ENCODE measurements at places on chromosomes 2 and 18.

DNA sequence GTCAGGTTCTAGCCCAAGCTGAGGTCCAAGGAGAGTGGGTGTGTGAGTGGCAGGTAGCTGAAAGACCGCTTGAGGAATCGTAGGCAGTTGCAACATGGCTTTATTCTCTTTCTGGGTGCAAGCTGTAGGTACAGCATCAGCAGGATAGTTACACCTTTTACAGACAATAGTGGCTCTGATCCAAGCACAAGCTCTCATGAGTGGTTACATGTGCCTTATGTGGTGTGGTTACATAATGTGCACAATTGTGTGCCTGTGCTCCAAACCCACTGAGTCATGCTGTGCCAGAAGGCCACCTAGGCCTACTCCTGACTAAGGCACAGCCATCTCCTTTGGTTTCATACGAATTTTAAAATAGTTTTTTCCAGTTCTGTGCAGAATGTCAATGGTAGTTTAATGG, 227.6 kb downstream of the SATB2 start:
- DNase-seq: no peak

GRCh38 chr2:169012812-169013627, 18.1 kb downstream of the ABCB11 start:
- no peak for DNase-seq

GRCh38 chr2:151252646-151253045, 9.0 kb downstream of the RBM43 start:
- DNase-seq: no peak

GRCh38 chr2:83186105-83186760, 1272.8 kb downstream of the SUCLG1 start:
- DNase-seq: no peak

- no peak for DNase-seq
Observed at GRCh38 chr18:79878741-79879378, 72.6 kb downstream of the SLC66A2 start.
